ENCODE measurements at places on chromosomes 4 and X.

DNA sequence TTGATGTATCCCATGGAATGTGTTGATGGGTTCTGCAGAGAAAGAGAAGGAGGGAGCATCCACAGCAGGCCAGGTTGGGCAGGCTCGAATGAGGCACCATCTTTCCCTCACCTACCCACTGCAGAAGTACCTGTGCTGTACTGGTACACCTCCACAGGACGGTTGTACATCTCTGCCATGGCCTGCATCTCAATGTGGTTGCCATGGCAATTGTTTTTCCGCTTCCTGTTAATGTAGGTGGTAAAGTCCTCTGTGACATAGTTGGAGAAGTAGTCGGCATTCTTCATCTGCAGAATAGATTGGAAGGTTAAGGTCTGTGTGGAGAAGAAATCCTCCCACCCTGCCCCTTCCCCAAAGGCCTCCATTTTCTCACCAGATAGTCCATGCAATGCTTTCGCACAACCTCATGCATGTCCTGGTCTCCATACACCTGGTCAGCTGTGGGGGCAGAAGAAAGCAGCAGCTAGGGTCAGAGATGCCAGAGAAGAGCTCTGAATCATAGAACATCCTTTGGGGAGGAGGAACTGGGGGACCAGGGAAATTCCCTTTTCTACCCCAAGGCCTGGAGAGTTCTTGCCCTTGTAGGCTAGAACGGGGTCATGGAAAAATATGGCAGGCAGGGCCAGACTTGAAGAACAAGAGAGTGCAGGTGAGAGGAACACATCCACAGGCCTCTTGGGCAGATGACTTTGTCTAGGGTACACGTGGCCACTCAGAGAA lies 15.9 kb upstream of the PIM2 start:
- DNase-seq = no peak

GRCh38 chrX:32673193-32673592 lies 538.2 kb downstream of the DMD start:
- DNase-seq = peak; percentile 20

DNA sequence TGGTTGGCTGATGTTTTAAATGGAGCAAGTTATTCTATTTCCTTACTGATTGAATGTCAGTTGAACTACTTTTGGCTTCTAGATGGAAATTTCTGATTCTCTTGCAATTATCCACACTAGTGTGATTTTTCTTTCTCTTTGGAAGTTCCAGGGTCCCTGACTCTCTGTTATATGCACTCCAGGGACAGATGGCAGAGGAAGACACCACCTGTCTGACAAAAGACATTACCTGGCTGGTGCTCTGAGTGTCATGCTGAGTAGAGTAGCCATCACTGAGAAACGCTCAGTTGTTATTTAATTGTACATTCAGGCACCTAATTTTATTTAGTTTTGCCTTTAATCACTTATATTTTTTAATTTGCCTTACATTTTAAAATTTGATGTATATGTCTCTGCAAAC lies 105.4 kb upstream of the TLL1 start:
- no peak for DNase-seq

DNA sequence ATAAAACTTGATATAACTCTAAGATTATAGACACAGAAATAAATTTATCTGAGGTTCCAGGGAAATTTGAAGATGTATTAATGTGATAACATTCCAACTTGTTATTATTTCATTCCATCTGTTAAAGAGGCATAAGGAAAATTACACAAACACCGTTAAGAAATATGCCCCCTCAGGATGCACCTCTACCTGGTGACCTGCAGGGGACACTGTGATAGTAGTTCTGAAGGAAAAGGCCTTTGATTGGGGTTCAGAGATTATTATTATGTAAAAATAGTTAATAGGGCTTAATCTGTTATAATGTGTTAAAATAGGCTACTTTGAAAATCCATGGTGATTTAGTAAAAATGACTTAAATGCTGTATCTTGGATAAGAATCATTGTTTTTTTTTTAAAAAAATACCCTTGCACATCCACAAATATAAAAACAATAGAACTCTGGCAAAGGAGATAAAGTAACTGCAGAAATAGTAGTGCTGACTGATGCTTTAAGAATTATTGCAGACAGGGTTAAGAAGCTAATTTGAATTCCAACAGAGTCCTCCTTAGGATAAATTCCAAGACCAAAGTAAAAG lies 6.1 kb upstream of the ABRAXAS1 start:
- peak; percentile 57 for DNase-seq

- DNase-seq = no peak
Observed at GRCh38 chr4:25058796-25059195, 28.1 kb upstream of the LGI2 start.

DNA sequence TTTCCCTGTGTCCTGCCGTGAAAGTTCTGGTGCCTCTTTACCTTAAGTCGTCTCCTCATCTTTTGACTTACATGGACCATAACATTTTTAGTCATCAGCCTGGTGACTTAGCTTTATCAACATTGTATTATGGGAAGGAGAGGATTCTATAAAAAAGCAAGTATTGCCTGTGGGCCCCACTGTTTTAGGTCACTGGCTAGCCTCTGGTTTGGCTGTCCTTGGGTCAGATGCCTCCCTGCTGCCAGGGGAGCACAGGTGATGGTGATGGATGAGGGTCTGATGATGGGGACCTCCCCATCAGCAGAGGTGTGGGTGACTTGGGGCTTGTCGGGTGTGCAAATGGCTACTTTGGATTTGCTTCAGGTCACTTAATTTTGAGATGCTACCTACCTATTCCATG lies 51.8 kb downstream of the FAM193A start:
- no peak for DNase-seq

DNA sequence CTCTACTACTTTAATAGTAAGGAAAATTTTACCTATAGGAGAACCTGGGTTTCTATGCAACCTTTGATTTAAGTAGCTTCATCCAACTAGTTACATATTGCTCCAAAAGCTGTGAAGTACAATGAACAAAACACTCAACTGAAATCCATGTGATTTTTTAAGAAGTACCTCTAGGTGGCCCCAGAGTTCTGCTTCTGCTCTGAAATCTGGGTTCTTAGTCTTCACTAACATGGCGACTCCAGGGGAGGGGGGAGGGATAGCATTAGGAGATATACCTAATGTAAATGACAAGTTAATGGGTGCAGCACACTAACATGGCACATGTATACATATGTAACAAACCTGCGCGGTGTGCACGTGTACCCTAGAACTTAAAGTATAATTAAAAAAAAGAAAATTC lies 73.4 kb upstream of the MAGEB2 start:
- DNase-seq = peak; percentile 79

GRCh38 chr4:98568941-98569663 lies 89.3 kb downstream of the TSPAN5 start:
- DNase-seq = no peak

DNA sequence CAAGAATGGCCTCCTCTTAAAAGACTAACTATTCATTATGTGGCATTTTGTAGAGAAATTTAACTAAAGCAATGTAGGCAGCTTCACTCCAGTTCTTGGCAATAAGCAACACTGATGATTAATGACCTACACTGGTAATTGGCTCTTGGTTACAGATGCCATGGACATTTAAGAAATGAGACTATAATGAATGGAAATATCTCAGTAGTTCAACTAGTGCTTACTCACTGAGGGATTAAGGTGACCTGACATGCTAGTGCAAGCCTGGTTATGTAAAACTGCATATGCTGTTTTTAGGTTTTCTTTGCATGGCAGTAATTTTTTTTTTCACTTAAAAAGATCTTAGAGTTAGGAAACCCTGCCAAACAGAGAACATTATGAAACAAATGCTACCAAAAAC lies 152.7 kb upstream of the AADAT start:
- DNase-seq = no peak

GRCh38 chr4:22491939-22492338 lies 23.9 kb downstream of the ADGRA3 start:
- no peak for DNase-seq

Measured in HAP-1 (cell line).